ENCODE measurements at places on chromosomes 6 and 20.
A peak's percentile ranks its signal among the peaks of the same experiment; 100 is the strongest.

GRCh38 chr6:108167449-108168089, 1.7 kb downstream of the NR2E1 start:
- DNase-seq: no peak

DNA sequence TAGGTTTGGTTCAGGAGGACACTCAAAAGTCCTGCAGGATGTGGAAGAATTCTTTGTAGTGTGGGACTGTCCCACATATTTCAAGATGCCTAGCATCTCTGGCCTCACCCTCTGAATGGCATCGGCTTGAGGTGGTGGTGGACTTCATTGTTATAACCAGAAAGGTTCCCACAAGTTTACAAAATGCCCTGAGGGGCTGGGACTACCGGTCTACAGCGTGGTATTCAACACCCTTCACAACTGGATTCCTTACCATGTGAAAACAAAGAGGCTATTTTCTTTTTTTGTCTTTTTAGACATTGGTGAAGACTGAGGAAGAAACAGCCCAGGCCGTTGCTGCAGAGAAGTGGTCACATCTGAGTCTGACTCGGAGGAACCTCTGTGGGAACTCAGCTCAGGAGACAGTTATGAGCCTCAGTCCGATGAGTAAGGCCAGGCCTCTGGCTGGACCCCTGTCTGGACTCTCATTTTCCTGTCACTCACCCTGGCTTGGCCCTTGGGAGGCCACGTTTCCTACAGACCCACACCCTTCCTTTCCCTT, 15.2 kb downstream of the PGBD1 start:
- no peak for DNase-seq

- DNase-seq: no peak
These were observed 35.7 kb downstream of the ZNF334 start for GRCh38 chr20:46477640-46478039.

DNA sequence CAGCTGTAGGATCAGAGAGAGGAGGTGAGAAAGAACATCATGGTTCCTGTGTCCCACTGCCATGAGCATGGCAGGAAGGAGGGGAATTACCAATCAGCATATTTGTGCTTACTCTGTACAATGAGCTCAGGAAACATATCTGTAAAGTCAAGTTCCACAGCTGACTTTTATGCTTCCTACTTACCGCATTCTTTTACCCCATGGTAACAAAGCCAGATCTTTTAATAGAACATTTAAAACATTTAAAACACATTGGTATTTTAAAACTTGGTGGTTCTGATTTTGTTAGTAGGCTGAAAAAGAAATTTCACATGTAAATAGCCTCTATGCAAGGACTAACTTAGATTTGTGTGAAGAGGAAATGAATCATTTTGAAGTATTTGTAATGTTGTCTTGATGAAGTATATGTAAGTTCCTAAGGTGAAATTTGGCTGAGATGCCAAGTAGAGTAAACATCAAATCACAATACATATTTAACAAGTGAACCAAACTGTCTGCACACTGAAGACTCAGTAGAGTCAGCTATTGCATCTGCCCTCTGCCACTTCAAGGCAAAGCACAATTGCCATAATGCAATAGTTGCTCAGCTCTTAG, 114.7 kb downstream of the GJA10 start:
- DNase-seq: no peak

- DNase-seq: no peak
These were observed 2.8 kb downstream of the RING1 start for GRCh38 chr6:33211136-33211535.

GRCh38 chr6:161256407-161256806, 17.5 kb downstream of the AGPAT4 start:
- no peak for DNase-seq

GRCh38 chr6:169310983-169311382, 57.3 kb upstream of the THBS2 start:
- DNase-seq: no peak

GRCh38 chr6:27129095-27129815, 118.2 kb upstream of the PRSS16 start:
- DNase-seq: no peak

DNA sequence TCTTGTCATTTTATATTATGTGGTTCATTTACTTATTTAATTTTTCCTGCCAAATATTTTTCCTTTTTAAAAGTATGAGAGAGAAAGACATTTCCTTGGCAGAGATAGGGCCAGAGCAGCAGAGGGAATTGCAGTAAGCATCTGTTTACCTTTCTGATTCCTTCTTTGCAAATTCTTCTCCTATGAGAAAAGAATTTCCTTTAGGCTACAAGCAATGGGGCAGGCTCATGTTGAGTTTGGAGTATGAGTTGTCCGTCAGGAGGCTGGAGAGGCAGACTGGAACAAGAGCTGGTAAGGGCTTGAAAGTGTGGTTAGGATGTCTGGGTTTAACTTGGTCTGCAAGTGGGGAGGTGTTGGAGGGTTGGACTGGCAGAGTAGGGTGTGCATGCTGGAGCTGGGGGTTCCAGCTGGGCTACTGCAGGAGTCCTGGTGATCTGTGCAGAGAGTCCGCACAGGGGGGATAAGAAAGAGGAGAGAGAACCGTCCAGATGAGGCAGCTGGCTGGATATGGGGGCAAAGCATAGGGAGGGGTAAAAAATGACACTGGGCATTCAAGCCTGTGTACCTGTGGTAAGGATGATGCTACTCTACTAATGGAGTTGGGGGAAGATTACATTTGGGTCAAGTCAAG, 19.7 kb downstream of the TIAM2 start:
- no peak for DNase-seq

DNA sequence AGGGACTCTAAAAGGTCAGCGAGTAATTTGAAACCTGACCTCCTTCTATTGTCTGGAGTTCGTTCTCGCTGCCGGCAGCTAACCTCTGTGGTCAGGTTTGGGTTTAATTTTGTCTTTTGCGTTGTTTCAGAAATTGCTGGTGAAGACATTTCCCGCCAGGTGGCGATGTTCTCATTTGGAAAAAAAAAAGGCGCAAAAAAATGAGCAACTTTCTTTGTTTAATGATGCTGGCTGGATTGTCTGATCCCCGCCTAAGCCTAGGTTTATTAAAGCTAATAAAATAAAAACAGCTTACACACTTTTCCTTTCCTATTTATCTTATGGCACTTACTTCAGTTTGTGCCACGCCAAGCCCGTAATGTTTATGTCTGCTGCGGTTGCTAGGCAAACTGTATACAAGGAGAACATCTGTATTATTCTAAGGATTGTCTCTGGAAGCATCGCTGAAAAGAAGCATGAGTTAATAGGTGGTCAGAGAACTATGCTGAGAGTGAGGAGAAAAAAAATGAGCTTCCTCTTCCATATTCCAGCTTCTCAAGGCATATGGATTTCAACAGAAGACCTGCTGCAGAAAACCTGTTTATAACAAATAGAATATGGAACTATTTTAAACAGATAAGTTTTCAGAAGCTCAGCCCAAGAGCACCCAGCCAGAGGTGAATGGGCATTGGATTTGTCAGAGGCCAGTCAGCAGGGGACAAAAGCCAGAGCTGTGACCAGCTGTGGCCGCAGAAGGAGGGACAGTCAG, 205.7 kb downstream of the DOK5 start:
- DNase-seq: peak; percentile 21

GRCh38 chr20:52231230-52231746, 39.7 kb upstream of the ZFP64 start:
- no peak for DNase-seq

DNA sequence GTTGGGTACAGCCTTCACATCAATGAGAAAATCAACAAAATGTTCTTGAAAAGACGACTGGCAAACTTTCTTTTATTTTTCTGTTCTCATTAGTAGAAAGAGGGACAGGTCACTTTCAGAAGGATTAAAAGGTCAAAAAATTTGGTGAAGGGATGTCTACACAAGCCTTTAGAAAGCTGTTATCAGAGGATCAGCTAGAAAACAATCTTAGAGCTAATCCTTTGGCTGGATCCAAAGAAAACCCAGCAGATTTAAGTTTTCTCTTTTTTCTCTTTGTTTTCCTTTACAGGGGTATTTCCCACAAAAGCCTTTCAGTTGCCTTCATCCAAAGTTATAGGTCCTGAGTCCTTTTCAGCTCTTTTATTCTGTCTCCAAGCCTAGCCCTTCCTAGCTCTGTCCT, 57.3 kb upstream of the EDN1 start:
- DNase-seq: no peak

GRCh38 chr20:60600036-60600435, 641.8 kb downstream of the CDH26 start:
- no peak for DNase-seq

DNA sequence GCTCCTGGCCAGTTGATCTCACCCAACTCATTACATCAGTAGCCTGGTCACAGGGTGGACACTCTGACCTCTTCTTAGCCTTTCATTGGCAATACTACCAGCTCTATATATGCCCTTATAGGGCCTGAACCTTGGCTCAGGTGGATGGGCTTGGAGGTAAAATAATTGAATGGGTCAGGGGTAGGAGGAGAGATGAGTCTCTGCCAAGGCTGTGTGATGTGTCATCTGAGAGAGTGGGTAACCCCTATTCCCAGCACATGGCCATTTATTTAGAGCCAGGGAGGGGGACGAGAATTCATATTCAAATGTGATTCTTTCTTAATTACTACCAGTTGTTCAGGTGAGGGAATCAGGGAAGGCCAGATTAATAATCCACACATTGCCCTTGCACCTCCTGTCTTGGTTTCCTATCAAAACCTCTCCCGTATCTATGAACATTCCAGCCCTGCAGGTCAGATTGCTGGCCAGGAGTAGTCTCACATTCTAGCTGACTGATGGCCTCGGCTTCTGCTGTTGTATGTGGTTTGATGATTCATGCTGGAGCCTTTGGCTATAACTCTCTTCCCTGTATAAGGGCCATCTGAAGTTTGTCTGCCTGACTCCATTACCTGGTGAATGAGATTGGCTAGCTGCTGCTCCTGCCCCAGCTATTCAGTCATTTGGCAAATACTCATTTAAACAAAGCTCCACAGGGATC, 13.4 kb downstream of the C20orf173 start:
- DNase-seq: no peak

DNA sequence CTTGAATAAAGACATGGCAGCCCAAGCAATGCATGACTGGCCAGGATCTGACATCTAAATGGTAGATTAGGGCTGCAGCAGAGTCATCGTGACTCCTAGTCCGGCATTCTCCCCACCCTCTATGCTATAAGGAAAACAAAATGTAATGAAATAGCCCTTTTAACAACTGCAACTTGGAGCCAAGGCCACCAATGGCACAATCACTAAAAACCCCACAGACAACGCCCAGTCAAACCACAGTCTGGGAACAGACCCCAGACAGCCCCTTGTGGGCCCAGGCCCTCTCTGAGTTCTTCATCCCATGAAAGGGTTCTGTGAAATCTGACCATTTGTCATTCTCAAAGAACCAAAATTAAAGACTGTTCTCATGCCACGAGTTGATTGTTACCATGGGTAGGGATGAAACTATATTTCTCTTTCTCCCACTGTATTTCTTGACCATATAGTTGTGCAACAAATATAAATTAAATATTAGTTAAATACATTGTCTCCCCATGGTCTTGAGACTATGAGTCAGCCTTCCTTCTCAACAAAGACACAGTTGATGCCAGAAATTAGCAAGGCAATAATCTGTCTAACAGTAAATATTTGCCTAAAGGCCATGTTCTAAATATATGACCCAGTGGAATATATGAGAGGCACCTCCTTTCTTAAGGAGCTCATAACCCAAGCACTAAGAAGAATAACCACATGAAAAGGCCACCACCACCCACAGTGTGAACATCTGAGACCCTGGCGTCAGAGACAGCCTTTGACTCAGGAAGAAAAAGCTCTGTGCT, 85.6 kb upstream of the SSTR4 start:
- DNase-seq: no peak

GRCh38 chr20:2820896-2821869, 5.0 kb downstream of the TMEM239 start:
- DNase-seq: no peak

DNA sequence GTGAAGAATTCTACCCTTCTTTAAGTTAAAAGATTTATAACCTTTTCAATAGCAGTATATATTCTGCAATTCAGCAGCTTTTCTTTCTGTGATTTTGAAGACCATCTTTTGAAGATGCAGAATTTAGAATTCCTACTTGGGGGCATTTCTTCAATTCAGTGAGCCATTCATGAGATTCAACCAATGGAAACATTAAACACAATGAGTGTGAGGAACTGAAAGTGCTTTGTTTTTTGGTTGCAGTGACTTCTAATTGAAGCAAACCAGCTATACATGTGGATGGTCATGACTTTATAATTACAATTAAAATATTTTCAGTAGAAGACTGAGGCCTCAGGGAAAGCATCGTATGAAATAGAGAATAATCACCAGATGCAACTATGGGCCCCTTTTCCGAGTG, 108.3 kb downstream of the CARMIL1 start:
- no peak for DNase-seq

DNA sequence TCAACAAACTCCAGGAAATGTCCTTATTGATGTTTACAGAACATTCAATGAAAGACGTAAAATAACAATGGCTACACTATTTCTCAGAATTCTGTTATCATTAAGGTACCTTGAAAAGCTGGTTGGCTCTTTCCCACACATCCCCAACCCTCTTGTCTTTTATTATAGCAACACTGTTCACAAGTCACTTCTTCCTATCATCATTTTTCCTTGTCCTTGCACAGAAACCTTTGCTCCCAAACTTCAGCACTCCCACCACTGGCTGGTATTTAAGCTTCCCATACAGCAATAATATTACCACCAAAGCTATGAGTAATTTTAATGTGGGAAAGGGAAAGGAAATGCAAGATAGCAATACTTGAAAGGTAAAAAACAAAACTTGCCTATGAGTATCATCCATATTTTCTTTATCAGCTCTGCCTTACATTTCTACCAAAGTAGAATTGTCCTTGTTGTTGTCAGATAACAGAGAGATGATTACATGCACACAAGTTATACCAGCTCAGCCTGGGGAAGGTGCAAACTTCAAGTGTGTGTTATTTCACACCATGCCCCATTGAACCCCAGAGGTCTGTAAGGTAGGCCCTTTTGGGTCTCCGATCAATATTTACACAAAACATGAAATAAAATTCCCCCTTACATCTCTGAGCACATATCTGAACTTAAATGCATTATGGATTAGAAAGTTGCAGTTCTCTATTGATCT, 32.2 kb downstream of the ARHGAP18 start:
- DNase-seq: no peak

GRCh38 chr20:18287546-18287914, 797 bp upstream of the ZNF133 start:
- no peak for DNase-seq

- DNase-seq: no peak
These were observed 132.6 kb upstream of the ASCC3 start for GRCh38 chr6:101013612-101014195.

GRCh38 chr20:63259734-63260460, 5.6 kb upstream of the NKAIN4 start:
- DNase-seq: no peak

DNA sequence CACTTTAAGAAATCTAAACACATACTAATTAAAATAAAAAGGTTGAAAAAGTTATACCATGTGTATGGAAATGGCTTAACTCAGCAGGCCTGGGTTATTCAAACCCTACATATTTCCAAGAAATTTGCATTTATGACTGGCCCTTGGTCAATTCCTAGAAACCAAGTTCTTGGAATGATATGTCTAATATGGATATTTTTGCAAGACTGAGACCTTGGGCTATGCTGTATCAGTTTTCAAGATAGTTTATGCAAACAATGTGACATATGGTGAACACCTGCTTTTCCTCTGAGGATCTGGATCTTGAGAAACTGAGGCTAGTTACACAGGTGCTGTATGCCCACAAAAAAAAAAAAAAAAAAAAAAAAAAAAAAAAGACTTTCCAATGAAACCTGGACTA, 536.9 kb upstream of the HS3ST5 start:
- no peak for DNase-seq
